ENCODE measurements at places on chromosomes 1 and 21.

- peak; percentile 54 for DNase-seq
These were observed 29.1 kb upstream of the SAMD13 start for GRCh38 chr1:84272401-84272800.

GRCh38 chr1:9278116-9278515 lies 14.6 kb upstream of the SPSB1 start:
- DNase-seq: no peak

DNA sequence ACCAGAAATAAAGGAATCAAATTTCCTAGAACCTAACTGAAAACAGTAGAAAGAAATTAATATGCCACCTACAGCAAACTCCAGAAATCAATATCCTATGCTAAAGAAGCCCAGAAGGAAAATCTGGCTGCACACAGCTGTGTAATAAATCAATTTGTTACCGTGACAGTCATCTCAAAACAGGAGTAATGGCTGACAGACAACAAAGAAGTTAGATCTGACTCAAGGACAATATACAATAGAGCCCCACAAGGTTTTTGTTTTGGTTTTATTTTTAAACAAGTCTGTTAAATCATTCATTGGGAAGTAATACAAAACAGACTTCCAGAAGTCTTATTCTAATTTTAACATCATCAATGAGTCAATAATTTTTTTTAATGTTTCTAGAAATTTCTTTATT lies 168.4 kb downstream of the RERE start:
- no peak for DNase-seq

DNA sequence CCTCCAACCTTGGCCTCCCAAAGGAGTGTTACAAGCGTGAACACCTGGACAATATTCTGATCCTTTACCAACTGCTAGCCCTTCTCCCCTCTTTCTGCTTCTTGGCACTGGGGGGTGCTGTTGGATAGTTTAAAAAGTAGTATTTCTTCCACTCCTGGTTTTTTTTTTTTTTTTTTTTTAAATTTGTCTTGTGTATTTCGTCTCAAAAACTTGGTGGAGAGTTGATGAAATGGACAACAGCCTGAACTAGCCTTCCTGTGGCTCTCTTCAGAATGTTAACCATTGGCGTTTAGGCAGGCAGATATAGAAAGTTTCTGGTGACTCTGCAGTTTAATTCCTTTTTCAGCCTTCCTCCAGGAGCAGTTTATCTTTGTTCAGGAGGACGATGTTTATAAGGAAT lies 69.7 kb upstream of the USP24 start:
- DNase-seq: peak; percentile 26

DNA sequence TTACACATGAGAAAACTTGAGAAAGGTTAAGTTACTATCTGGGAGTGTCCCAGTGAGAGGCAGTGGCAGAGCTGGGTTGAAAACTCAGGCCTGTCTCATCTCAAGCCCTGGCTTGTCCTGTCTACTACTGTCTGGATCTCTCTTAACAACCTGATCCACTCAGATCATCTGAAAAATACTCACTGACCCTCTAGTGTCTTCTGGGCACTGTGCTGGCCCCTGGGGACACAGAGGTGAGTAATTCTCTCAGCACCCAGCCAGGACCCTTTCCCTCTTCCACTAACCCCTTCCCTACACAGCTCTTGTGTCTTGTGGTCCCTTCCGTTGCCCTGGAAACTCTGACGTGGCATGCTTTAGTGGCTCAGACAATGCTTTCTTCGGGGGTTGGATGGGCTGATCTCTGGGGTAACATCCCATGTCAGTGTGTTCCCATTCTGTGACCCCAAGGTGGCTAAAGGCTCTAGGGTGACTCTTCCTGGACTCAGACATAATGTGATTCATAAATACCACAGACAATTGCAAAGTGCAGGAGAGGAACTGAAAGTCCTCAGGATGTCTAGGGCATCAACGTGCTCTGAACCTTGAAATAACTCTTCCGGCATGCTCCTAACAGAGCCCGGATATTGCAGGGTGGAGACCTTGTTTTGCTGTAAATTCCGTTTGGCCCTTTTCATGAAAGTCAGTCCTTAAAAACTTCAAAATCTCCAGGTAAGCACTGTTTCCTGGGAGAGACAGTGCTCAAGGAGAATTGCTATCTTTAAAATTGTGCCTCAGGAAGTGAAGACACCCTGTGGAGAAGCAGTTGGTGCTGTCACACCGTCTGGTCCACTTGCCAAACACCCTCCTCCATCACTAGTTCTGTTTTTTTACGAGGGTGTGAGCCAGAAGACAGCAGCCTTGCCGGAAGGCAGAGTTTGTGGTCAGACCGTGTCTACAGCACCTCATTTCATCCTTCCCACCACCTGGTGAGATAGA lies 4.0 kb downstream of the SHISAL2A start:
- DNase-seq: no peak

- DNase-seq: no peak
These were observed 117.1 kb upstream of the COL6A1 start for GRCh38 chr21:45864436-45864835.

DNA sequence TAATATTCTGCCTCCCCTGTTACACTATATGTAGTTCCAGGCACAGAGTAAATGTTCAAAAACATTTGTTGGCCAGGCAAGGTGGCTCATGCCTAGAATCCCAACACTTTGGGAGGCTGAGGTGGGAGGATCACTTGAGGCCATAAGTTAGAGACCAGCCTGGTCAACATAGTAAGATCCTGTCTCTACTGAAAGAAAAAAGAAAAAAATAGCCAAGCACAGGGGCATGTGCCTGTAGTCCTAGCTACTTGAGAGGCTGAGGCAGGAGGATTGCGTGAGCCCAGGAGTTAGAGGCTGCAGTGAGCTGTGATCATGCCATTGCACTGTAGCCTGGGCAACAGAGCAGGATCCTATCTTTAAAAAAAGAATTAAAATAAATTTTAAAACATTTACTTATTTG lies 57.6 kb upstream of the SIM2 start:
- no peak for DNase-seq

- no peak for DNase-seq
These were observed 19.1 kb upstream of the RXRG start for GRCh38 chr1:165463978-165464377.

DNA sequence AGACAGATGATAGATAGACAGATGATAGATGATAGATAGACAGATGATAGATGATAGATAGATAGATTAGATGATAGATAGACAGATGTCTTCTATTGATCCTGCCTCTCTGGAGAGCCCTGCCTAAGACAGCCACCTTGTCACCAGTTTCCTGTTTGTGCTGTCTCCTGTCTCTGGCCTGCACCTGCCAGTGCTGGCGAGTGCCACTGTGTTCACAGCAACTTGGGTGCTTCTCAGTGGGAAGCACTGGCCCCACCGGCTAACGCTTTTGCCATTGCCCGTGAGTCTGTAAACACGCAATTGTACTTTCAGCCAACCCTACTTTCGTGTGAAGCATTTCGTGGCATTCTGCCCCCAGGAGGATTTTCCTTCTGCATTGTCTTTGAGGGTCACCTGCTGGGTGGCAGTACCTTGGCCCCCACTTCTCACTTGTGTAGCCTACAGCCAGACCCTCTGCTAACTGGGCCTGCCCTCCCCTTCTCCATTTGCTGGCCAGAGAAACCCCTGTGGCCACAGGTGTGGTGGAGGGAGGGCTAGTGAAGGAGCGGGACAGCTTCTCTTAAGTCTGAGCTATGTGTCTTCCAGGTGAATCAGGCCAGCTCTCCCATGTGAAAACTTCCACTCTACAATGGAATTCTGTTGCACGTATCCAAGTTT lies 23.4 kb upstream of the PDE9A start:
- no peak for DNase-seq

GRCh38 chr1:151133018-151133806 lies 13.2 kb downstream of the SEMA6C start:
- no peak for DNase-seq

DNA sequence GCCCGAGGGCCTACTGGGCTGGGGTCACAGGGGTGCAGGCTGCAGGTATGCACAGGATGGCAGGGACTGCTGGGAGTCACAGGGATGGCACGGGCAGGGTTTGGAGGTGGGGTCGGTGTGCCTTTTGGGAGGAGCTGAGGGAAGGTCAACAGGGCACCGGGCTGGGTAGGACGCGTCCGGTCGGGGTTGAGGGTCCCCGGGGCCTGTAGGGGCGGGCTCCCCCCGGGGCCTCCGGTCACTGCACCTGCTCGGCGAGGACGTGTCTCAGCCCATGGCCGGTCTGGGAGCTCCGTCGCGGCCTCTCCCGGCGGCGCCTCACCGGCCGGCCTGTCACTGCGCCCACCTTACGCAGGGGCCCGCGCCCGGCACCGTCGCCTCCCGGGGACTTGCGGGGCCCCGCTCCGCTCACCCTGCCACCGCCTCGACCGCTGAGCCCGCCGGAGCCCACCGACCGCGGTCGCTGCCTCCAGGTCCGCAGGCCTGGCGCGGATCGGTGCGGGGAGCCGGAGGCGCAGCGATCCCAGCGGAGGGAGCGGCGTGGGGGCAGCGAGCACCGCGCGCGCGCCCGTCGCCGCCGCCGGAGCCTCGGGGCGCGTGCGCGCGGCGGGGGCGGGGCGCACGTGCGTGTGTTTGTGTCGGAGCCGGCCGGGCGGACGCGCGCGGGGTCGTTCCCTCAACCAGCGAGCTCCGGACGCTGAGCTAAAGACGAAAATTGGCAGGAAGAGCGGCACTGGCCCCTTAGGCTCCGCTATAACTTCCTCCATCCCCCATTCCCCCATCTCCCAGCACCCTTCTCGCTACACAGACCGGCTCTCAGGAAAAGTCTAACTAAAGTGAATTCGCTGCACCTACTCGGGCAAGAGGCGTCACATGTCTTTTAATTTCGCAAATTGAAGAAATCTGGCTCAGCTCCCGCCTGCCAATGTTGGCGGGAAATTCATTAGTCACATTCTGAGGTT lies at the start of gene AMIGO1:
TSS of gene AMIGO1 (minus strand) at position 552 of the 959 bp plus-strand sequence. CDS start 815 bp downstream, outside the sequence.
- DNase-seq: peak; percentile 59

DNA sequence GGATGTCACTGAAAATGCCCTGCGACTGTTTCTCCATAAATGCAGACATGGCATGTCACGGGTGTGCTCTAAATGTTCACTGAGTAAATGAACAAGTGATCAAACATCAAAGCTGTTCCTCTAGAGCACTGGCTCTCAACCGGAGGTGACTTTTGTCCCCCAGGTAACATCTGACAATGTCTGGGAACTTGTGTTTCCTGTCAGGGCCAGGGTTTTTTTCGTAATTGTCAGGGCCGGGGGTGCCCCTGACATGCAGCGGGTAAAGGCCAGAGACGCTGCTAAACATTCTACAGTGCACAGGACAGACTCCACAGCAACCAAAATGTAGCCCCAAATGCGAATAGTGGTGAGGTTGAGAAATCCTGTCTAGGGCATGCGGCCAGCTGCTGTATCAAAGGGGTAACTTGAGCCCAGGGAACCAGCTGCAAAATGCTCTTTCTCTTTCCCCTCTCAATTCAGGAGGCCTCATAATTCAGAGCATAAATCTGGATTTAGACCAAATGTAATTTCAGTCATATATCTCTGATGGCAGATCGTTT lies 2.0 kb downstream of the ALDH4A1 start:
- DNase-seq: peak; percentile 89

- DNase-seq: peak; percentile 58
These were observed 1.1 kb downstream of the ADGRL2 start for GRCh38 chr1:81801651-81802456.

DNA sequence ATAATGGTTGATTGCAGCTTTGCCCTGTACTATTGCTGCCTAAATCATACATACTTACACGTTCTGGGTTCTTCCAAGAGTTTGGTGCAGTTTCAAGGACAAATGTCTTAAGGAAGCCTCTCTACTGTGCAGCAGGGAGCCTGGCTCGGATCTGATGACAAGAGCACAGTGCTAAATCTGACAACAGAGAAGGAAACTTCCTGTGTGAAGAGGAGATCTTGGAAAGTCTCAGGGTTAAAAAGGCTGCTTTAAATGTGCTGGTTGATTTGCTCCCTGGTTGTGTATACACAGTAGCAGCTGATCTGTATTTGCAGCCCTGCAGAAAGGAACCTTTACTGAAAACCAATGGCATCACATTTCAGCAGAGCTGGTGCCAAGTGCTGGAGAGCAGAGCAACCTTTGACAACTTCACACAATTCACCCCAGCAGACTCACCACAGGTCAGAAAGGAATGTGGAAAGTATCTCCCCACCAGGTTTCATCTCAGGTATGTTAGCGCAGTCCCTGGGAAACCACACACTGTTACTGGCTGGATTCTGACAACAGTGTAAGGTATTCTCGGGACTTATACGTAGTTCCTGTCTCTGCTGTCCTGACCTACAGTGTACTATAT lies 355.0 kb upstream of the ESRRG start:
- peak; percentile 79 for DNase-seq

GRCh38 chr1:23514111-23514679 lies 16.8 kb downstream of the E2F2 start:
- no peak for DNase-seq

DNA sequence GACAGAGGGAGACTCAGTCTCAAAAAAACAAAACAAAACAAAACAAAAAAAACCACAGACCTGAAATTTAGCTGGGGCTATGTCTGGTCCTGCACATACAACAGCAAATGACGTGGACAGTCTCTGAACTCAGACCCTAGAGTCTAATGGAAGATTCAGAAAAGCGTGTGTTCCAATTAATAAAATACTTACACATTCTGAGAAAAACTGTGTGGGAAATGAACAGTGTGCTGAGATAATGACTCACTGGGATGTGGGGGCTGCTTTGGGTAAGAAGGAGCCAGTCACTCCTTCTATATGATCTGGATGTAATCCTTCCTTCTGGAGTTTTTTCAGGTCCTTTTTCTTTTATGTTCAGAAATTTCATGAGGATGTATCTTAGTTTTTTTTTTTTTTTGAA lies 29.4 kb downstream of the CLDN14 start:
- DNase-seq: no peak

DNA sequence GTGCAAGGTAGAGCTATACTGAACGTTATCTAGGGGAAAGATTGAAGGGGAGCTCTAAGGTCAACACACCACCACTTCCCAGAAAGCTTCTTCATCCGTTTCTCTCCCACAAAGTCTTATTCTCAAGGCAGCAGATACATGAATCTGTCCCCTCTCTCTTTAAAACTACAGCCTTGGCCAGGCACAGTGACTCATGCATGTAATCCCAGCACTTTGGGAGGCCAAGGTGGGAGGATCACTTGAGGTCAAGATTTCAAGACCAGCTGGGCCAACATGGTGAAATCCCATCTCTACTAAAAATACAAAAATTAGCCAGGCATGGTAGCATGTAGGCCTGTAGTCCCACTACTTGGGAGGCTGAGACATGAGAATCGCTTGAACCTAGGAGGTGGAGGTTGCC lies 8.1 kb downstream of the CYP4X1 start:
- DNase-seq: no peak

GRCh38 chr1:115006191-115006590 lies 23.4 kb upstream of the TSHB start:
- DNase-seq: no peak
